ENCODE measurements at places on chromosomes 7 and 10.

GRCh38 chr10:29946953-29947700, 112.3 kb downstream of the JCAD start:
- no peak for DNase-seq

- peak; percentile 31 for DNase-seq
Observed at GRCh38 chr7:112421666-112422486, 28.4 kb upstream of the IFRD1 start.

DNA sequence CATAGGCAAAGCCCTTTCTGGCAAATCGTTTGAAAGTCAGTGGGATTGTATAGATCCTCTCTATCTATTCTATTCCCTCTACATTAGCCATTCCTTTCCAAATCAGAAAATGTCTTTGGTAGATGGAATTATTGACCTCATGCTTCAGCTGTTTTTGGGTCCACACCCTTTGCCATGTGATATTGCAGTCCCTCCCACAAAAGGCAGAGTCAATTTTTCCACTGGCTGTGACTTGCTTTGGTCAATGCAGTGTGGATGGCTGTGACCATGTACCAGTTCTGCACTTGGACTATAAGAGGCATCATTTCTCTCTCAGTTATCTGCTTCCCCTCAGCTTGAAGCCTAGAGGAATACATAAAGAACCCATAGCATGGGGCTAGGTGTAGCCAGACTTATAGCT, 332.9 kb downstream of the PTEN start:
- DNase-seq: no peak

DNA sequence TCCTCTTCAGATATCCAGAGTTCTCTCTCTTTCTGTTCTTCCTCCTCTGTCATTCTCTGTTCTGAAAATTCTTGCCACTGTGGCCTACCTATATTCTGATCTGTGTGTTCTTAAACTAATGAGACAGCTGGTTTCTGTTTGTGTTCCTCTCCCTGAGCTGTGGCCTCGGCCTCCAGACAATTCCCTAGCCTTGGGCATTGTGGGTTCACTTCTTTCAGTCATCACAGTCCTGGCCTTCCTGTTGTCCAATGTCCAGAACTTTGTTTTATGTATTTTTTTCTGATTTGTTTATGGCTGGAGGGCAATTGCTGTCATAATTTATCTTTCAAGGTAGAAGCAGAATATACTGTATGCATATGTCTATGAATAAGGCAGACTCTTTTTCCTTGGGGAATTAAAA, 173.2 kb upstream of the MTPN start:
- no peak for DNase-seq

GRCh38 chr7:2003451-2003930, 229.3 kb downstream of the MAD1L1 start:
- no peak for DNase-seq

DNA sequence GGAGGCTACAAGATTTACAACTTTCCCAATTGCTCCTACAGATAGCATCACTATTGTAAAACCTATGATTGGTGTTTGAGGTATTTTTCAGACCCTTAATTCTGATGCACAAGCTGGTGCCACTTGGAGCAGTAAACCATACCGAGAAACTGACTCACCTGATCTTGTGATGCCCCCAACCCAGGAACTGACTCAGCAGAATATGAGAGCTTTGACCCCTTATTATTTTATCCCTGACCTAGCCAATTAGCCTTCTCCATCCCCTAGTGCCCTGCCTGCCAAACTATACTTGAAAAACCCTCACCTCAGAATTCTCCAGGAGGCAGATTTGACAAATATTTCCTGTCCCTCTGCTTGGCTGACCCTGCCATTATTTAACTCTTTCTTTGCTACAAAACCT, 585.9 kb upstream of the GHITM start:
- DNase-seq: no peak

DNA sequence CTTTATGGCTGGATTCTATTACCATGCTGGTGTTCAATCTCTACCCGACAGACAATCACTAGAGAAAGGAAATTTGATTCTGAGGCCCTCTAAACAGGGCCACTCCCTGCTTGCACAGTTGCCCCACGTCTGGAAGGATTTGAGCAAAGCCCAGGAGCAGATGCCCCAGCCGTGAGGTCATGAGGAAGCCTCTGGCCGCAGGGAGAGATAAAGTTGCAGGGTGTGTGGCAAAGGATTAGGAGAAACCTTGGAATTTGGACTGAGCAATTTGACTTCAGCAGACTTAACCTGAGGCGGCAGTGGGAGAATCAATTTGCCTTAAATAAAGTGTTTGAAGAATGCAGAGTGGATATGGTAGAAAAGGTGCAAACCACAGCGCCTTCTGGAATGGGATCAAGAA, 40.2 kb upstream of the KLF6 start:
- no peak for DNase-seq

Measured in NCI-H187 (cell line).